ENCODE measurements at places on chromosomes 13 and 19.
A peak's percentile ranks its signal among the peaks of the same experiment; 100 is the strongest.

GRCh38 chr13:71979616-71980015 lies 112.6 kb upstream of the DACH1 start:
- peak; percentile 25 for DNase-seq

GRCh38 chr19:48798937-48799336 lies 11.9 kb downstream of the BCAT2 start:
- peak; percentile 58 for DNase-seq

- DNase-seq, result no peak
Measured at GRCh38 chr19:57078802-57079201, 41.0 kb upstream of the USP29 start.

DNA sequence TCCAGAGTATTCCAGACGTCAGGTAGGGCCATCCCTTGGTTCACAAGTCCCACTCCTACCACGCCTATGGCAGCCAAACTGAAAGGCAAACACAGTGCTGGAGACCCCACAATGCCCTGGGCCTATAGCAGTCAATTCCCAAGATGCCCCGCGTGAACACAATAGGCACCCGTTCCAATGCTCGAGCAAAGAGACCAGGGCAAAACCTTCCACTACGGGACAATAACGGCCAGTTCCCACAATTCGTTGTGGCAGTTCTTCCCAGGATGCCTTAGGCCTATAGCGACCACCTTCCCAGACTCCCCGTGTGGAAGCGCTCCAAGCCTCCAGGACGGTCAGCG lies 538 bp downstream of the ZNF428 start:
- DNase-seq, result no peak

GRCh38 chr19:33800012-33800680 lies 3.5 kb downstream of the KCTD15 start:
- no peak for DNase-seq

- DNase-seq, result no peak
Measured at GRCh38 chr19:16175954-16176353, 2.6 kb upstream of the CIB3 start.

DNA sequence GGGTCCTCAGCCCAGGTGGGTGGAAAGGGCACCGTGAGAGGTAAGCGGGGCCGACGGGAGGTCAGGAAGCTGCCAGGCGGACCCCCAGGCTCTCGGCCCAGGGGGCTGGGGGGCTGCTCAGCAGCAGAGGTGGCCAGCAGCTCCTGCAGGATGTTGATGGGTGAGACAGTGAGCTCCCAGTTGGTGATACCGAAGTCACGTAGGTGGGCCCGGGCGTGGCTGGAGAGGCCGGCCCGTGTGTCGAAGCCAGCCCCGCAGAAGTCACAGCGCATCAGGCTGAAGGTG lies 13.0 kb downstream of the WIZ start:
- no peak for DNase-seq

DNA sequence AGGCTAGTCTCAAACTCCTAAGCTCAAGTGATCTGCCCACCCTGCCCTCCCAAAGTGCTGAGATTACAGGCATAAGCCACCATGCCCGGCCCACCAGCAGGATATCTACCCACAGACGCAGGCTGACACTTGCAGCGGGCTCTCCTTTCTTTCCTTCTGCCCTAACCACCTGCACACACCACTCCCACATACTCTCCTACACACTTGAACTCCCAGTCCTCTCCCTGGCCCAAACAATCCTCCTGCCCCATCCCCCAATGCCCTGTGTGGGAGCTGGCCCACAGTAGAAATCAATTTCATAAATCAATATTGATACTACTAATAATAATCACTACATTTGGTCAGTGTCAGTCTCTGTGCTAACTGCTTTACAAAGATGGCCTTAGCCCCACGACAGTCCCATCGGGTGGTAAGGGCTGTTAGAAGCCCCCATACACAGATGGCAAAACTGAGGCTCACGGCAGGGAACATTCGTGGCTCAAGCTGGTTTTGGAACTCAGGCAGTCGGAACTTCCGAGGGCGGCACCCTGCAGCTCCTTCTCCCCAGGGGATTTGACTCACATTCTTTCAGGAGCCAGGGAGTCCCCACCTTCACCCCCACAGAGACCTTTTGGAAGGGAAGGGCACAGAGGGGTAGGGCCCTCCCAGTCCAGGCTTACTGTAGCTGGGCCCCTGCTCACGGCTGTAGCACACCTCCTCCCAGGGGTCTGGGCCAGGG lies 3.4 kb upstream of the DPF1 start:
- no peak for DNase-seq

DNA sequence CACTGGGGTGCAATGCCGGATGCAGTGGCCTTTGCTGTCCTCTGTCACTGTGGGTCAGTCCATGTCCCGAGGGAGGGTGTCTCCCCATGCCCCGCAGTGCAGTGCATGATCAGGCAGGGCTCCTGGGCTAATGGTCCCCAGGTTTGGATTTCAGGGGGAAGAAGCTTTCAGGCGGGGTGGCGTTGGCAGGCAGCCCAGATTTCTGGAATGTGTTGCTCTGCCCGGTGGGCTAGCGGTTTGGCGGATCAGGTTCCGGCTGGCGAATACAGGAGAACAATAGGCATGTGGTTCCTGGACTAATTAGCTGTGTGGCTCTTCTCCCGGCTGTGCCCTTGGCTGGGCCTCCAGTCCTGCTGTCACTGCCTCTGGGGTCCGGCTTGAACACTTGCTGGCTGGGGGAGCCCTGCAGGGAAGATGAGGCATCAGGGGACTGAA lies 141.3 kb downstream of the FGF9 start:
- no peak for DNase-seq

Data from choroid plexus epithelial cell (primary cell).